Central memory CD4-positive, alpha-beta T cell (primary cell): ENCODE measurements at places on chromosomes 12 and 14.

DNA sequence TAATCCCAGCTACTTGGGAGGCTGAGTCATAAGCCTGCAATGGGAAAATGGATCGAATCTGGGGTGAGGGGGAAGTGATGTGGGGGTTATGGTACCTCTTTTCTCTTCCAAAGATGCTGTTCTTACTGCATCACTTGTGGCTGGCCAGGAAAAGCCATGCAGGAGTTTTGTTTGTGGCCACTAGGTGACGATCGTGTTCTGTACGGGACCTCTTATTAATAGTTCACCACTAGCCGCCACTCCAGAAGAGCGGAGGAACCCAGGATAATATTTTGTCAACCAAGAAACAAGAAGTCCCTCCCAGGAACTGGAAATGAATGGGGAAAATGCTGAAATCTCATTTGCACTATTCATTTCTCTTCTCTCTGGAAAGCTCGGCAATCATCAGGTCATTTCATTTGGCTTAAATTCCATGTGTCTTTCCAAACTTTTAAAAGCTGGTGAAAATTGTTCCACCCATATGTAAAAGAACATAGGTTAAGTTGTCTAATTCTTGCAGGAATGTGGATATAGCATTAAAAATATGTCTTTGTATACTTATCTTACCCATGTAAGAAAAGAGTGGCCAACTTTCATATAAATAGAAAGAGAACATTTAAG is 8.9 kb downstream of the GPR65 start:
- no peak for DNase-seq

DNA sequence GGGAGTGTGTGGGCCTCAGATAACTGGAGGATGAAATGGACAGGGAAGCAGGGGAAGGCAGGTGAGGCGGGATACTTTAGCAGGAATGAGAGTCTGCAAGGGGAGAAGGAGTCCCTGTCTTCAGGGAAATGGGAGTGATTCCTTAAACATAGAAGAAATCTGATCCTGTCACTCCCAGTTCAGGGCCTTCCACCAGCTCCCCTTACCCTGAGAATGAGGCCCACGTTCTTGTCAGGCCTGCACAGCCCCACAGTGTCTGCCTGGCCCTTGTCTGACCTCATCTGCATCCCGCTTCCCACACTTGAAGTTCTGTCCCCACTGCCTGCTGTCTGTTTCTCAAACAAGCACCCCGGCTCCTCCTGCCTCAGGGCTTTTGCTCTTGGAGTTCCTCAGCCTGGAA is 12.6 kb upstream of the LRP1-AS start:
- DNase-seq, result no peak

- no peak for DNase-seq
Measured at GRCh38 chr14:89280600-89280999, 136.4 kb downstream of the FOXN3 start.

DNA sequence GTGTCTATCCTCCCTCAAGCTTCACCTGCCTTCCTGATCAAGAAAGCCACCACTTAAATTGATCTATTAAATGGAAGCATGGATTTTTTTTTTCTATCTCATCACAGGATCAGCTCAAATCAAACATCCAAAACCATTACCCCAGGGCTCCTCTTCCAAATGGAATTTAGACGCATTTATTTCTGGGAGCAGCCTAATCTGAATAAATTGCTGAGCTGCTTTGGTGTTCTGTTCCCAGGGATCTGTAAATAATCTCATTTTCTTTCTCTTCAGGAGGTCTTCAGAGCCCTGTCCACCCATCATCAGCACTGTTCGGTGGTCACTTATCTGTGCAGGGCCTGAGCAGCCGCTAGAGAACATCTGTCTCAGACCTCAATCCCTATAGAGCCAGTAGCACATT is 695.4 kb upstream of the TMEM132C start:
- DNase-seq, result no peak

GRCh38 chr14:90970167-90970600 is 90.3 kb downstream of the RPS6KA5 start:
- no peak for DNase-seq

GRCh38 chr12:74963867-74964331 is 245.7 kb downstream of the KCNC2 start:
- DNase-seq, result no peak

- no peak for DNase-seq
Measured at GRCh38 chr12:110796952-110797351, 49.8 kb upstream of the CCDC63 start.

GRCh38 chr12:78651755-78652154 is 212.8 kb upstream of the SYT1 start:
- no peak for DNase-seq

GRCh38 chr14:102824832-102825231 is 47.6 kb downstream of the TRAF3 start:
- DNase-seq, result no peak

GRCh38 chr12:130783110-130783715 is 55.8 kb downstream of the STX2 start:
- no peak for DNase-seq

DNA sequence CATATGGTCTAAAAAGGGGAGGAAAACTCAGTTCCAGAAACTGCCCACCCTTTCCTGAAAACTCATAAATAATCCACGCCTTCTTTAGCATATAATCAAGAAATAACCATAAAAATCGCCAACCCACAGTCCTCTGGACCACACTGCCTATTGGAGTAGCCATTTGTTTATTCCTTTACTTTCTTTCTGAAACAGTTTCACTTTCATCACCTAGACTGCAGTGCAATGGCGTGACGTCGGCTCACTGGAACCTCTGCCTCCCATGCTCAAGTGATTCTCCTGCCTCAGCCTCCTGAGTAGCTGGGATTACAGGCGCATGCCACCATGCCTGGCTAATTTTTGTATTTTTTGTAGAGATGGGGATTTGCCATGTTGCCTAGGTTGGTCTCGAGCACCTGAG is 44.2 kb downstream of the CLMN start:
- DNase-seq, result no peak

- DNase-seq, result no peak
Measured at GRCh38 chr12:32647275-32647674, 31.8 kb upstream of the DNM1L start.

GRCh38 chr14:94378527-94379290 is 9.7 kb downstream of the SERPINA1 start:
- DNase-seq, result no peak

GRCh38 chr12:24948420-24948756 is 513 bp downstream of the BCAT1 start:
- no peak for DNase-seq

GRCh38 chr14:68958553-68958952 is 20.5 kb downstream of the ACTN1 start:
- no peak for DNase-seq

GRCh38 chr12:89305373-89305772 is 46.9 kb downstream of the DUSP6 start:
- no peak for DNase-seq

- no peak for DNase-seq
Measured at GRCh38 chr12:71768900-71769299, 14.2 kb downstream of the RAB21 start.

GRCh38 chr14:34439090-34439489 is 22.9 kb downstream of the SPTSSA start:
- DNase-seq, result no peak

DNA sequence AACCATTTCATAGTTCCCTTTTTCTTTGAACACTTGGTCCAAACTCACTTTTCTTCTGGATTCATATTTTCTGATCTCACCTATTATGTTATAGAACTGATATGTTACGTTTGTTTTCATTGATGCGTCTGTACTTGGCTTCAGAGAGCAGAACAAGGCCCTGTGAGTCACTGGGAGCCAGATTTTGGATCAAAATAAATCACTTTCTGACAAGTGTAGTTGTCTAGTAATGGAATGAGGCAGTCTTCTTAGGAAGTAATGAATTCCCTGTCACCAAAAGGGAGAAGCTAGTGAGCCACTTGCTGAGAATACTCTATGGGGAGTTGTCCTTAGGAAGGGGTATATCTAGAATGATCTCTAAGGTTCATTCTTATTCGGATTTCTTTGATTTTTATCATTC is 10.2 kb downstream of the BICD1 start:
- DNase-seq, result no peak

- no peak for DNase-seq
Measured at GRCh38 chr12:87924149-87924548, 105.1 kb downstream of the C12orf50 start.

- no peak for DNase-seq
Measured at GRCh38 chr14:96727073-96727472, 70.1 kb upstream of the VRK1 start.

DNA sequence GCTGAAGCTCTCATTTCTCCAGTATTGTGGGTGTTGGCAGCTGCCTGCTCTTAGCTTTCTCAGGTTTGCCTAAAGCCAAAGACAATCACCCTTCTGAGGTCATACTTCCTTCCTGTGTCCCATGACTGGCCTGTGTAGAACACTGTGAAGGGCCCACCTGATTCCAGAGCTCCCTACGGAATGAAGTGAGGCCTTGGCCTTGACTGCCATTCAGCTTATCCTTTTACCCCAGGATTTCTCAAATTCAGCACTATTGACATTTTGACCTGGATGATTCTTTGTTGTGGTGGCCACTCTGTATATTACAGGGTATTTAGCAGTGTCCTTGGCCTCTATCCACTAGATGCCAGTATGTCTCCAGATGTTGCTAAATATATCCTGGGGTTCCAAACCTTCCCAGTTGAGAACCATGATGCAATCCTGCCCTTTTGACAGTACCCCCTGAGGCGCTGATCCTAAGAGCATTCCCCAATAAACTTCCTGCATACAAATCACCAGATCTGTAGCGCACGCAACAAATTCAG is 112.3 kb upstream of the KRR1 start:
- DNase-seq, result no peak

GRCh38 chr14:75854111-75854799 is 127.5 kb downstream of the TGFB3 start:
- no peak for DNase-seq

- DNase-seq, result no peak
Measured at GRCh38 chr14:54931101-54931500, 28.5 kb upstream of the GCH1 start.

DNA sequence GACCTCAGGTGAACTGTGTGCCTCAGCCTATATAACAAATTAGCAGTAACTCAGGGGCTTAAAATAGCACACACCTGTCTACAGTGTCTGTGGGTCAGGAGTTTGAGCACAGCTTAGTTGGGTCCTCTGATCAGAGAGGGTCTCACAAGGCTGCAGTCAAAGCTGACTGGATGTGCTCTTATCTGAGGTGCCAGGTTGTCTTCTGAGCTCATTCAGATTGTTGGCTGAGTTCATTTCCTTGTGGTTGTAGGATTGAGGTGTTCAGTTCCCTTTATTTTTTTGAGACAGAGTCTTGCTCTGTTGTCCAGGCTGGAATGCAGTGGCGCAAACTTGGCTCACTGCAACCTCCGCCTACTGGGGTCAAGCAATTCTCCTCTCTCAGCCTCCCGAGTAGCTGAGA is 164.7 kb downstream of the ADCK1 start:
- DNase-seq, result no peak

- no peak for DNase-seq
Measured at GRCh38 chr12:69026336-69026735, 93.4 kb upstream of the CPM start.

GRCh38 chr12:113154351-113154973 is 4.9 kb downstream of the CFAP73 start:
- DNase-seq, result no peak

- no peak for DNase-seq
Measured at GRCh38 chr12:87921621-87922020, 107.6 kb downstream of the C12orf50 start.

- DNase-seq, result no peak
Measured at GRCh38 chr12:44510510-44510909, 365.6 kb downstream of the NELL2 start.

DNA sequence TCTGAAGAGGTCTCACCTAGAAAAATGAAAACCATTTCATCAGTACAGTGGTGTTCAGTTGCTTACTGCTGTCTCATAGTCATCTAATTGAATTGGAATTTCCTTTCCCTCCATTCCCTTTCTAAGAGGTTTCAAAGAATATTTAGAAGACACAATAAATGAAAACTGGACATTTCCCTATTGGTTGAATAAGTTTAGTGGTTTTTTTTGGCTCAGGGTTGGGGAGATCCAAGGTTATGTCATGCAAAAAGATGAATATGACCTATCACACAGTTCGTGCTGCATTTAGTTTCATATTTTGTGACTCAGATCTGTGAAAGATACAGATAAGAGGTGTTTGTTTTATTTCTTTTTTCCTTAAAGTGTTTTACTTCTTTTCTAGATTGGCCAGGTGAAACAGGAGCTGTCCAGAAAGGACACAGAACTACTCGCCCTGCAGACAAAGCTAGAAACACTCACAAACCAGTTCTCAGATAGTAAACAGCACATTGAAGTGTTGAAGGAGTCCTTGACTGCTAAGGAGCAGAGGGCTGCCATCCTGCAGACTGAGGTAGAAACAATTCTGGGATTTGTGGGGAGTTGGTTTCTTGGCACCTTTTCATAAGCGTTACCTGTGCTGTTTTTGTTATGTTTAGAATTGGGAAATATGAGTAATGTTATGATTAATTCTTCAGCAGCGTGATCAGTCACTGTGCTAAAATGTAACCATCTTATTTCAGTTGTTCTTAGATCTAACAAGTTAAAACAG is 124.6 kb downstream of the ERC1 start:
- no peak for DNase-seq

GRCh38 chr12:10016881-10017280 is 6.5 kb downstream of the CLEC12B start:
- DNase-seq, result no peak

DNA sequence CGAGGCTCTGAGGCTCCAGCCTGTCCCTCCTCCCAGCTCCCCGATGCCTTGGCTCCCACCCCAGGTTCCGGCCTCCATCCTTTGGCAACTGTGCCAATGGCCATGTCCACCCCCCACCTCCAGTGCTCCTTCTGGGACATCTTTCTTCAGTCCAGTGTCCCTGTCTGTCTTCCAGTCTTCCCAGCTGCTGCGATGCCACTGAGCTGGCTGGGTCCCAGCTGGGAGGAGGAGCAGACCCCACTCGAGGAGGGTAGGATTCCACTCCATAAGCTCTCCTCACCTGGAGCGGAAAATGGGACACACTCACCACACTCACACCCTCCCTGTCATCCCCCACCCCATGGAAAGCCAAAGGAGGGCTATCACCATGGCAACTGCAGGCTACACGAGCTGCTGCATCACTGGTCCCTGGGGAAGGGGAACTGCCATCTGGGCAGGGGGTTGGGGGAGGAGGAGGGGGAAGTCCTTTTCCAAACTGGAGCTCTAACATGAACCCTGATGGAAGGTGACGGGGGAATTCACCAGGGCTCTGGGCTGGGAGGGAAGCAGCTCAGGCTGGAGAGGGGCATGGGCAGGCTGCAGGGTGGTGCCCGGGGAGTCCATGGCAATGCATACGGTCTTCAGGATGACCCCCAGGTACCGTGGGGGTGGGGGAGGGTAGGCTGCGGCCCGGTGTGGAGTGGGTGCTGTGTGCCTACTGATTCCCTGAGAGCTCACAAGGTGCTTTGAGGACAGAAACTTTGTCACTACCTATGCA is 94.3 kb downstream of the LRRC74A start:
- no peak for DNase-seq
